ENCODE measurements at places on chromosomes 1 and 21.

DNA sequence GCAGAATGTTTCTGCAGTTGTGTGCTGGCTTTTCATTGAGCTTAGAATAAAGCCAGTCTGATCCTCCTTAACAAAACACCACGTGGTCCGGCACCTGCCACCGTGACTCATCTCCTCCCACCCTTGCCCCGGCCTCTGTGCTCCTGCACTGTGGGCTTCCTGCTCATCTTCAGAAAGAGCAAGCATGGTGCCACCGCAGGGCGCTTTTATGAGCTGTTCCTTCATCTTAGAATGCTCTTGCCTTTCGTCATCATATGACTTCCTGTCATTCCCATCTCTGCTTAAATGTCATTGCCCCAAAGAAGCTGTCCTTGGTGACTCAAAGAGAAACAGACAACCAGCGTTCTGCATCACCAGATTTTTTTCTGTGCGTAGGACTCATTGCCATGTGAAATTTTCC is 117.8 kb downstream of the HHAT start:
- DNase-seq = no peak

- DNase-seq = no peak
Measured at GRCh38 chr1:221456918-221457317, 285.0 kb downstream of the DUSP10 start.

DNA sequence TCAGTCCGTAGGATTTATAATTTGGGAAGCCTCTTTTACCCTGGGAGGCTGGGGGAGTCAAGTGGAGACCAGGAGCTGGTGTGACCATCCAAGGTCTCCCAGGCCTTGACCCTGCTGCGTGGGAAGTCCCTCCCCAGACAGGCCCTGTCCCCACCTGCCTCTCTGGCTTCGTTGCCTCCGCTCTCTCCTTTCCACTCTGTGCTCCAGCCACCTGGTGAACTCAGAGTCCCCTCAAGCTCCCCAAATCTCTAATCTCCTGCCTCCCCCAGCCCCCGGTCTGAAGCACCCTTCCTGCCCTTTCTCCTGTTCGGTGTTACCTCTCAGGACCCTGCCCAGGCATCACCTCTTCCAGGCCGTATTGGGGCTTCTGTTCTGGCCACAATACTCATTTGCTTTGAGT is 27.9 kb downstream of the CDCP2 start:
- DNase-seq = no peak

GRCh38 chr21:38380481-38381137 is 117.7 kb downstream of the ERG start:
- no peak for DNase-seq

DNA sequence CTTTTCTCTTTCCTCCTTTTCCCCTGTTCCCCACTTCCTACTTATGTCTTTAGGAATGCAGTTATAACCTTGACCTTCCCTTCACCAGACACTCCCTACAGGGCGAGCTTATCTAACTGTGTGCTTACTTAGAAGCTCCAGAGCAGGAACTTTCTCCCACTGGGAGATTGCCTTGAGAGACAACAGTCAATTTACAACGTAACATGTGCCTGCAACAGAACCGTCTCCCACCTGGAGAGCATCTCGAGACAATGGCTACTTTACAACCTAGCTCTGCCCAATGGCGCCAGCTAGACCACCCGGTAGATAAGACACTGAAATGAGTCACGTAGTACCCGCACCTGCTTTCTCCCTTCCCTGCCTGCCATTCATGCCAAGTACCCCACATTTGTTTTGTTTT is 16.7 kb downstream of the HMGN1 start:
- DNase-seq = no peak

- DNase-seq = no peak
Measured at GRCh38 chr21:34072145-34073031, 990 bp upstream of the MRPS6 start.

DNA sequence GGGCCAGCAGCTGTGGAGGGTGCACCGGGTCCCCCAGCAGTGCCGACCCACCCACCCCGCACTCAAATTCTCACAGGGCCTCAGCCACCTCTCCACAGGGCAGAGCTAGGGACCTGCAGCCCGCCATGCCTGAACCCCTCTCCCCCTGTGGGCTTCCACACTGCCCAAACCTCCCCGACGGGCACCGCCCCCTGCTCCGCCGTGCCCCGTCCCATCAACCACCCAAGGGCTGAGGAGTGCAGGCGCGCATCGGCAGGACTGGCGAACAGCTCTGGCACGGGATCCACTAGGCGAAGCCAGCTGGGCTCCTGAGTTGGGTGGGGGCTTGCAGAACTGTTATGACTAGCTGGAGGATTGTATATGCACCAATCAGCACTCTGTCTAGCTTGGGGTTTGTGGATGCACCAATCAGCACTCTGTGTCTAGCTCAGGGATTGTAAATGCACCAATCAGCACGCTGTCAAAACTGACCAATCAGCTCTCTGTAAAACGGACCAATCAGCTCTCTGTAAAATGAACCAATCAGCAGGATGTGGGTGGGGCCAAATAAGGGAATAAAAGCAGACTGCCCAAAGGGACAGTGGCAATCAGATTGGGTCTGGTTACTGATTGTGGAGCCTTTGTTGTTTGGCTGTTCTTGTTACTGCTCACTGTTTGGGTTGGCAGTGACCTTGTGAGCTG is 12.4 kb upstream of the RCAN3 start:
- DNase-seq = no peak

- no peak for DNase-seq
Measured at GRCh38 chr1:61604684-61605083, 120.3 kb downstream of the TM2D1 start.

DNA sequence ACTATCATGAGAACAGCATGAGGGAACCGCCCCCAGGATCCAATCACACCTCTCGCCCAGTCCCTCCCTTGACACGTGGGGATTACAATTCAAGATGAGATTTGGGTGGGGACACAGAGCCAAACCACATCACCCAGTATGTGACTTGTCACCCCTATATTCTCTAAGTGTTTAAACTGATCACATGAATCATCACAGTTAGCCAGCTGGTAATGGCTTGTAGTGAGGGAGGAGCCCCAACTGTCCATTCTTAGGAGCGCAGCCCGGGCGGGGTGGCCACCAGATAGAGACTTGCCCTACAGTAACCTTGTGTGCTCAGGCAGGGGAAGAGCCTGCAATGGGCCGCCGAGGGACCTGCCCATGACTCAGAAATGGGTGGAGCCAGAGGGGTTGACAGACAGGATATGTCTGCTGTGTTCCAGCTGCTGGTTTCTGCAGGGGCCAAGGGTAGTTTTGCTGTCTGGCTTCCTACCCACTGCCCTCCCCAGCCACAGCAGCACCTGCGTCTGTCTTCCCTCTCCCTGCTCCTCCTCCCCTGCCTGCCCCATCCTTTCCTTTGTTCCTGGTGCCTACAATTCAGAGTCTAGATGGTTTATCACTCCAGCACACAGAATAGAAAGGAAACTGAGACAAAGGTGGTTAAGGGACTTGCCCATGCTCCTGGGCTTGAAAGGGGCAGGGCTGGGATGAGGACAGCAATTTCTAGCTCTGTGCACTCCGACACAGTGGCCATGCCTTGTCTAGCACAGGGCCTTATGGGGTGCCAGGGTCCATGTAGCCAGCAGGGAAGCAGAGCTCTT is 9.2 kb downstream of the ABCG1 start:
- DNase-seq = no peak

DNA sequence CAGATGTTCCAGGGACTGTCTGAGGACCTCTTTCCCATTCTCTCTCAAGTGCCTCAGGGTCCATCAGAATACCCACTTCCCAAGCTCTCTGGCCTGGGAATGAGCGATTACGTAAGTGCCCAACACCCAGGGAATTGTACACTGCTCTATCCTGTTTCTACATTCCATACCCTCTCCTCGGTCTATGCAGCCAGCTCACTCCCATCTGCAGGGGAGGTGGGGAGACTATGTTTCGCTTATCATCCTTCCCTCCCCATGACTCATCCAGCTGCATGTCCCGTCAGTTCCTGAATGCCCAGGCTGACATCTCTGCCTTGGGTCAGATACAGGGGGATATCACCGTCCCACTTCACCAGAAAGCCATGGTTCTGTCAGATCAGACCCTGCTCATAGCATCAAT is 34.5 kb upstream of the CD1D start:
- DNase-seq = no peak

- DNase-seq = no peak
Measured at GRCh38 chr1:54604572-54605370, 18.6 kb downstream of the FAM151A start.

- DNase-seq = no peak
Measured at GRCh38 chr1:89287181-89288050, 14.8 kb upstream of the GBP5 start.

DNA sequence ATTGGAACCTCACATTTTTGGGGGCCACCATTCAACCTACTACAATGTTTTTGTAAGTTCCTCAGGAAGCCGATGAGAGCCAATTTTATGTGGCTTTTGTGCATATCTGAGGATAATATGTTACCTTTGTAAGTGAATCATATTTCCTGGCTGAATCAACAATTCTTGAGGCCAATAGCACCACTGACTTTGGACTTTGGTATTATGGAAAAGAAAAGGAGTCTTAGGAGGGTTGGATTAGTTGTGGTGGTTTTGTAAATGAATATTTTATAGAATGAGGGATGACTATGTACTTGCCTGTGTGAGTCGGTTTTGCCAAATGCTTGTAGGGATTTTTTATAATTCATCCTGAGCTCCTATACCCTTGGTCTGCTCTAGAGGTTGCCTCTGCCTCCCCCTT is 181.5 kb upstream of the HMGB4 start:
- DNase-seq = no peak

DNA sequence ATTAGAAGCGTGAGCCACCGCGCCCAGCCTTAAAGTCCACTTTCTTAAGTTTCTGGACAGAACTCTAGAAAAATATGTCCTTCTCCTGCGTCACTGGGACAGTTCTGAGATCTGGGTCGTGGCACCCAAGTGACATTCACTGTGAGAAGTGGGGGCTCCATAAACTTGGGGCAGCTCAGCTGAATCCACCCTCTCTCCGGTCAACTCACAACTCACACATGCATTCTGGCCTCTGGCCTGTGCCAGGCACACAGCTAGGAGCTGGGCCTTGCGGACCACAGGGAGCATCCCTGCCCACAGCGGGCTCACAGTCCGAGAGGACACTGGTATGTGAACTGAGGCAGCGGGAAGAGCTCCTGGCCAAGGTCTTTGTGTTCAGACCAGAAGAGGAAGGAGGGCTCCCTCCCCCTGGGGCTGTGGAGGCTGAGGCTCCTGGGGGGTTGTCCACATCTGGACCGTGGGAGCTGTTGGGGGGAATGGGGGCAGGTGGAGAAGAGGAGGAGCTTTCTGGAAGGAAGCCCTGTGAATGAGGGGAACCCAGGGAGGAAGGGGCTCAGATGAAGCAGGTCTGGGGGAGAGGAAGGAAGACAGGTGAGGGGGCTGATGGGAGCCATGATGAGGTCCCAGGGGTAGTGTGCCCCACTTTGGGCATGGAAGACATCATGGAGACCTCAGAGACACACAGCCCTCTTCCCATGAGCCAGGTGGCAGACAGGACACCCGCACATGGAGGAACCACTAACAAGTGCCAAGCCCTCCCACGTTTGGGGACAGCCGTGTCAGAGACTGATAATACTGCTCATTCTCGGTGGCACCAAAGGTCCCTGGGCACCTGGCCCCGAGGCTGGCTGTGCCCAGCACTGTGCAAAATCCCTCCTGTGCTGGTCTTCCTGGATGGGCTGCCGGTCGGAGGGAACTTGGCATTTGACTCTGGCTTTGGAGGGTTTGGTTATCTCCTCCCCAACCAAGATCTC is 191.0 kb upstream of the VAMP3 start:
- no peak for DNase-seq

DNA sequence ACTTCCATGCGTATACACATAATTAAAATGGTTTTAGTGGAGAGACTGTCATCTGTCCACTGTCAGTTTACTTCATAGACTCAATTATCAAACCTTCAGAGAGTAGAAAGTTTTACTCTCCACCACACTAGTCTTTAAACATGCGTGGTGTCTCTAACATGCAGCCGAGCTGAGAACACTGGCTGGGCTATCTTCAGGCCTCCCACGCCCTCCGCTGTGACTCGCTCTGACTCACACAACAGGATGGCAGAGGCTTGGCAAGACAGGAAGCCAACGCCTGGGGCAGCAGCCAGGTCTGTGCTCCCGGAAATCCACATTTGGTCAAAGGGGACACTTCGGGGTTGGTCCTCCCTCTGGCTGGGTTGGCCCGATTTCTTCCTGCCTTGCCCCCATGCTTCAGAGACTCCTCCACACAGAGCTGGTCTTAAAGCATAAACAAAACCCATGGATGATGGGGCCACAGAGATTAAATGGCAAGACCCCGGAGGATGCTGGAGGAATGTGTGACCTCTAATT is 22.7 kb upstream of the IFNGR2 start:
- no peak for DNase-seq

DNA sequence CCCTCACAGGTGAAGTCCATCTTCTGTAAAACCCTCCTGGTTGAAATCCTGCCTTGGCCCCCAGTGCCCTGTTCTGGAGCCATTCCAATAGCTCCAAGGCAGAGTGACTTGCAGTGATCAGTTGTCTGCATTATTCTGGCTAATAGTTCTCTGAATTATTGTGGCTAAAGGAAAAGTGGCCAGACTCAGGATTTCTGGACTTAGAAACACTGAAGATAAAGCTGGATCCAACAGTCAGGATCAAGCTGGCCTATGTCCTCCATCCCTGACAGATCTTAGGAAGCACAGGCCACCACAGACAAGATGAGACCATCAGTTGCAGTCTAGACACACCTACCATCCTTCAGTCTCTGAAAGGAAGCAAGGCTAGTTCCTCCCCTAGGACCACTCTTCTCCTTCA is 801 bp upstream of the C2CD4D start:
- no peak for DNase-seq

- DNase-seq = no peak
Measured at GRCh38 chr1:193392686-193393085, 206.3 kb upstream of the B3GALT2 start.
